Stimulated activated CD8-positive, alpha-beta memory T cell treated with anti-CD3 and anti-CD28 coated beads, Interleukin-4, amount 100 ng/mL, for 1 hour (primary cell): ENCODE measurements at places on chromosomes 4 and X.

GRCh38 chr4:35066406-35066805 is 1177.9 kb downstream of the ARAP2 start:
- DNase-seq: no peak

- DNase-seq: no peak
Observed at GRCh38 chr4:112975567-112976355, 73.7 kb upstream of the ANK2 start.

- no peak for DNase-seq
Observed at GRCh38 chrX:3268829-3269228, 77.6 kb downstream of the MXRA5 start.

- DNase-seq: no peak
Observed at GRCh38 chrX:132986556-132986955, 28.1 kb upstream of the HS6ST2 start.

DNA sequence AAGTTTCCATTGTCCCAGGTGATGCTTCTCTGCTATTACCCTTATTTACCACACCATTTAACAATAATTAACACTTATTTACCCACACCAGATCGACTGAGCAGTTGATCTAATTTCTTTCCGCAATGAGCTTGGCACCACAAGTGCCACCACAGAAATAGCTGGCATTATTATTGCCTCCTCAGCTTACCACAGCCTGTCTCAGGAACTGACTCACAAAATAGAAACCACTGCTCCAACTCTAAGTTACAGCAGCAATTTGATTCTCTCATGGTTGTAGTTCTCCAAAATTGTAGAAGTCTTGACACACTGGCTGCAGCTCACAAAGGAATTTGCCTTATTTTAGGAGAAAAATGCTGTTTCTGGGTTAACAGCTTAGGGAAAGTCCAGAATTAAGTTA is 22.5 kb downstream of the ZNF721 start:
- DNase-seq: no peak

- DNase-seq: no peak
Observed at GRCh38 chr4:98939892-98940298, 11.0 kb upstream of the EIF4E start.

GRCh38 chr4:11446155-11446811 is 17.6 kb upstream of the HS3ST1 start:
- no peak for DNase-seq

DNA sequence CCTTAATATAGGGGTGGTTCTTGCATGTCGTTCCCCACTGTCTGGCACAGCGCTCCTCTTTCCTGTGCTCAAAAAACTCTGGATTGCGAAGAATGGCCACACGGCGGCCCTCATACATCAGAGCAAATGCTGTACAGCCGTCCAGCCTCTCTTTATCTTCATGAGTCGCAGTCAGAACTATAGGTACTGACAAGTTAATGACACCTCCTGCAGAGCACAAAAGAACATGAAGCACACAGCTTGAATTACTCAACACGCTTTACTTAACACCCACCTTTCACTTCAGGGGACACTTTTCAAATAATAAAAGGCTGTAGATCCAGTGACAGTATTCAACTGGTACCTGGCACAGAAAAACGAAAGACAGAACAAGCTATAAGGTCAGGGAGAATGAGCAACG is 65.3 kb downstream of the PAPSS1 start:
- DNase-seq: no peak

DNA sequence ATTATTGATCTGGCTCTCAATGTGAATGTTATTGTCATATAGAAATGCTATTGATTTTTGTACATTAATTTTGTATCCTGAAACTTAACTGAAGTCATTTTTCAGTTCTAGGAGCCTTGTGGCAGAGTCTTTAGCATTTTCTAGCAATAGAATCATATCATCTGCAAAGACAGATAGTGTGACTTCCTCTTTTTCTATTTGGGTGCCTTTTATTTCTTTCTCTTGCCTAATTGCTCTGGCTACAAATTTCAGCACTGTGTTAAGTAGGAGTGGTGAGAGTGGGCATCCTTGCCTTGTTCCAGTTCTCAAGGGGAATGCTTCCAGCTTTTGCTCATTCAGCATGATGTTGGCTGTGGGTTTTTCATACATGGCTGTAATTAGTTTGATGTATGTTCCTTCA is 102.7 kb downstream of the SH3BGRL start:
- no peak for DNase-seq

DNA sequence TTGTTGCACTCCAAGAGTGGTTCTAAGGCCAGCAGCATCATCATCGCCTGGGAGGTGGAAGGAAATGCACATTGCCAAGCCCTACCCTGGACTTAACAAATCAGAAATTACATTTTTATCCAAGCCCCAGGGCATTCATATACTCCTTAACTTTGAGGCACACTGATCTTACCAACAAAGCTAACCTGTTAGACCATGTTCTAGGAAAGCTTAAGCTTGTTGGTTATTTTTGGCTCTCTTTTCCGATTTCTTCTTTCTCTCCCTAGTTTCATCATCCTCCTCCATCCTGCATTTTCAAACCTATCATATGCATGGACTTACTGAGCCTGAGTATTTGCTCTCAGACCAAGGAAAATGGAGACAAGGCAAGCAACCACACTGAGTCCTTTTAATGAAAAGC is 133.4 kb downstream of the OPHN1 start:
- DNase-seq: no peak
